HFFc6 (cell line): ENCODE measurements at places on chromosomes 3 and 15. TPM values are rescaled to one million over a fixed set of nuclear protein-coding genes. Genes with fewer than 3 reads are reported as not detected.

DNA sequence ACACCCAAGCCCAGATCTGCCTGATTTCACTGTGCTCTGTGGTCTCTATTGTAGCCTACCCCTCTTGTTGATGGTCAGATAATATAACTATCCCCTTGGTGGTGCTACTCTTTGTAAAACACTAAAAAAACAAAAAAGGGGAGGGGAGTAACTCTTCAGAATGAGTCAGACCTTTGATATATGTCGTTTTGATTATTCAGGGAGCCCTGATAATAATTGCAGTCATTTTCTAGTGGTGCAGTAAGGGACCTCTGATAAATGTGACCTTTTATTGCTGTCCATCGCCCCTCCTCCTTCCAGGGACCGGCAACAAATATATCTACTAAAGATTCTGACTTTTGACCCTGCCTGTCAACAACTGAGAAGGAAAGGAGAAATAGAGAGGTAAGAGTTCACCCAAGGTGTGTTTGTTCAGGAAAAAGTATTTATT lies 45.1 kb upstream of the MAGI1 start:
- H3K27ac ChIP-seq = no peak overlapping the region
- H3K27me3 ChIP-seq = peaks cover 1% of the 10 kb centered on the region; the same call in 1 of the 2 replicates
- no peak for DNase-seq
- peaks cover 17% of the 10 kb centered on the region for H3K4me1 ChIP-seq
- no peaks in the 10 kb centered on the region for H3K36me3 ChIP-seq

GRCh38 chr3:144317961-144318360 lies 346.3 kb downstream of the DIPK2A start:
- no peaks in the 10 kb centered on the region for H3K36me3 ChIP-seq
- no peak overlapping the region for H3K27ac ChIP-seq
- no peak overlapping the region for H3K4me3 ChIP-seq
- DNase-seq = no peak

DNA sequence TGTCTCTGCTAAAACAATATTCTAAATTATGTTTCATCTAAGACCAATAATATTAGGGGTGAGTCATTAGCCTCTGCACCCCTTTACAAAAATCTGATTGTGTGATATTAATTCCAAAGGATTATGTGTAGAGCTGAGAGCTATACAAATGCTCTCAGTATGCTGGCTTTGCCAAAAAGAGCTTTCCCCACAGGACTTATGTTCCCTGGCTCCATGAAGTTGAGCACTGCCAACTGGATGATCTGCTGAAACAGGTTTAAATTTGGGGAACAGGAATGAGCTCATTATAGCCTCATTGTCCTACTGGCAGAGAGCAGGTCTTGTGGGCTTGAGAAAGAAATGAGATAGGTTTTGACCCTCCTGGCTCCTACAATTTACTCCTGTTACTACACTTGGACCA lies 347.8 kb upstream of the LMCD1 start:
- peaks cover 2% of the 10 kb centered on the region; the same call in 1 of the 2 replicates for H3K27me3 ChIP-seq
- no peak for DNase-seq
- no peak overlapping the region for H3K27ac ChIP-seq
- H3K36me3 ChIP-seq = no peaks in the 10 kb centered on the region; the same call in 1 of the 2 replicates

- peaks cover 2% of the 10 kb centered on the region; the same call in 1 of the 2 replicates for H3K27me3 ChIP-seq
- H3K4me3 ChIP-seq = no peak overlapping the region
- H3K27ac ChIP-seq = no peak overlapping the region
- no peaks in the 10 kb centered on the region for H3K36me3 ChIP-seq
Measured at GRCh38 chr15:91970142-91970541, 116.6 kb downstream of the SLCO3A1 start.

- H3K27me3 ChIP-seq = peaks cover 14% of the 10 kb centered on the region
- DNase-seq = no peak
- H3K4me1 ChIP-seq = no peaks in the 10 kb centered on the region
- H3K4me3 ChIP-seq = no peak overlapping the region
Measured at GRCh38 chr15:88681610-88682221, 42.9 kb downstream of the ISG20 start.

DNA sequence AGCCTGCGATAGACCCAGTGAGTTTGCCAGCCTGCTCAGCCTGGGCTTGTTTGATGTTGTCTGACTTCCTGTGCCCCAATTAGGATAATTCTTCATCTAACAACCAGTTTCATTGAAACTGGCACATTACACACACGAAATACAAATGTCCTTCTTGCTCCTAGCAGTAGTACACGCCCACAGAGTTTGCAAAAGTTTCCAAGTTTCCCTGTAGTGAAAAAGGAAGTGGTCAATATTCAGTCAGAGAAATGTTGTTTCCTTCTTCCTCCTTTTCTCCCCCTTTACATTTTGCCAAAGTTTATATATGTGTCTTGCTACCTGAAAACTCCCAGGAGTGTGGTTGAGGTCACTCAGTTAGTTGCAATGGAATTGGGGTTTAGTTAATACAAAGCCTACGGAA lies 58.4 kb upstream of the LRTM1 start:
- no peaks in the 10 kb centered on the region for H3K36me3 ChIP-seq
- no peaks in the 10 kb centered on the region for H3K27me3 ChIP-seq
- DNase-seq = no peak
- no peak overlapping the region for H3K4me3 ChIP-seq
- H3K27ac ChIP-seq = no peak overlapping the region
- peaks cover 28% of the 10 kb centered on the region for H3K4me1 ChIP-seq

- H3K27ac ChIP-seq = peak overlapping the region; percentile 82
- H3K27me3 ChIP-seq = peaks cover 2% of the 10 kb centered on the region
- H3K4me3 ChIP-seq = no peak overlapping the region
Measured at GRCh38 chr15:38898236-38898635, 333.6 kb upstream of the RASGRP1 start.

DNA sequence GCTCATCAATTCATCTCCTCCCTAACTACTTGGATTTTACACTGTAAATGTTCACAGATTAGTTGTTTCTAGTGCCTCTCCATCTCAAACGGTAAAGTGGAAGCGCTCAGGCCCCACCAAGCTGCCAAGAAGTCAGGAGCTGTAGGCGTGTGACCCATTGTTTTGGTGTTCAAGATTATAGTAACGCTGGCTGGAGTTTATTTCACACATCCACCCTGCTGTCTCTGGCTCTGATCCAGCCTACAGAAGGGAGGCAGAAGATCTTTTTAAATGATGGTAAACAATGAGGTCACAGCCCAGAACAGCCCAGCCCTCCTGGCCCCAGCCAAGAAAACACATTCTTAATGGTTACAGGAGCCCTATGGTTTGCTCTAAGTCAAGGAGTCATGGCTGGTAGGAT lies 25.7 kb upstream of the GALNT15 start:
- no peaks in the 10 kb centered on the region; the same call in none of the 2 replicates for H3K27me3 ChIP-seq
- peaks cover 32% of the 10 kb centered on the region for H3K36me3 ChIP-seq
- H3K4me3 ChIP-seq = no peak overlapping the region; the same call in 1 of the 2 replicates
- peak; percentile 25 for DNase-seq

DNA sequence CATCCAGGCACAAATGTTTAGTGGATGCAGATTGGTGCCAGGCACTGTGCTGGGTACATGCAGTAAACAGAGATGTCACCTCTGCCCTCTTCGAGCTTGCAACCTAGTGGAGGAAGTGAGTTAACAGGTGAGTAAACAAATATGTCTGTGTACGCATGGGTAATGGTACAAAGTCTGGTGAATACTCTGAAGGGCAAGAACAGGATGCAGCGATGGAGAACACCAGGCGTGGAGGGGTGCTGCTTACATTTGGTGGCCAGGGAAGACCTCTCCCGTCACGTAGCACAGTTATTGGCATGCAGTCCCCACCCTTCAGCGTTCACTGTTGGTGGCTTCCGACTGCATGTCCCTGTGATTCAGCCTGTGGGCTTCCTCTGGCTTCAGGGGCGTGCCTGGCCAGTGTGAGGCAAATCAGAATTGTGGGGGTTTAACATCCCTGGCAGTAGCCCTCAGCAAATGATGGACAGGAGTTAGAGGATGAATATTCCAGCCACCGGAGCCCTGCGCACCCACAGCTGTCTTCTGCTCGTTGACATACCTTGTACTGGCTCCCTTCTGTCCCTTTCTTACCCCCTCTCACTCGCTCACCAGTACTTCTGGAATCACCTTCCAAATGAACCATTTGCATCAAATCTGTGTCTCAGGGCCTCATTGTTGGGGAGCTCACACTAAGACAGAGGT lies 9.1 kb upstream of the HDAC11 start:
- H3K4me1 ChIP-seq = peaks cover 6% of the 10 kb centered on the region
- peaks cover 32% of the 10 kb centered on the region for H3K27me3 ChIP-seq
- H3K36me3 ChIP-seq = no peaks in the 10 kb centered on the region
- H3K4me3 ChIP-seq = no peak overlapping the region
- H3K27ac ChIP-seq = no peak overlapping the region
- DNase-seq = no peak

- H3K36me3 ChIP-seq = no peaks in the 10 kb centered on the region
- H3K4me3 ChIP-seq = no peak overlapping the region
- peaks cover 8% of the 10 kb centered on the region for H3K4me1 ChIP-seq
- H3K27me3 ChIP-seq = no peaks in the 10 kb centered on the region
- DNase-seq = no peak
- no peak overlapping the region for H3K27ac ChIP-seq
Measured at GRCh38 chr15:39672666-39673065, 91.8 kb downstream of the THBS1 start.

DNA sequence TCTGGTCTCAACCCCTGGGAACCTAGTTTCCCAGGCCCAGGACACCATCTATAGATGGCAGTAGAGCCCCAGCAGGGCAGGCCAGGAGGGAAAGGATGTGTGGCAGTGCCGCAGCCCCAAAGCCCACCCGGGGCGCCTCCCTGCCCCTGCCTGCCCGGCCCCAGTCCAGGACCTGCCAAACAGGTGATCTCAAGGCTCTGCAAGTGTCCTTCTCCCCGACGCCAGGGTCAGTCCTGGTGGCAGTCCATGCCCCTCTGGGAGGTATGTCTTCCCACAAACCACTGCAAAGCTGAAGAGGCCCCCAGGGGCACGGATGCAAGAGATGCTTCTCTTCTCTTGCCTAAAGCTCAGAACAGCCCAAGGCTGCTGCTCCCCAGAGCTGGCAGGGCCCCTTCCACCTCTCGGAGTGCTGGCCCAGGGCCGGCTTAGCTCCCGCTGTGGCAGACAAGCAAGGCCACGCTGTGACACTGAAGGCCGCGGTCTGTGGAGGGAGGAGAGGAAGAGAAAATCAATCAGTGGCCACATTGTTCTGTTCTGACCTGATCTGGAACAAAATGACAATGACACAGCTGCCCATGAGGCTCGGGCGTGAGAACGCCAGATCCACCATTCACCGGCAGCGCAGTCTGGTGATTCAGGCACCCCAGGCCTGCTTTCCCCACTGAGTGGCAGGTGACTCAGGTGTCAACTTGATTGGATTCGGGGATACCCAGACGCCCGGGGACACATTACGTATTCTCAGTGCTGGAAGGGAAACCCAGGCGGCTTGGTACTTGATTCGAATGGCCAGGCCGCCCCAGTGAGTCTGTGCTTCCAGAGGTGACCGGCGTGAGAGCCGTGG lies 34.0 kb downstream of the KLHL25 start:
- no peaks in the 10 kb centered on the region for H3K36me3 ChIP-seq
- H3K4me3 ChIP-seq = no peak overlapping the region
- H3K27ac ChIP-seq = no peak overlapping the region
- DNase-seq = no peak
- H3K4me1 ChIP-seq = peaks cover 14% of the 10 kb centered on the region

- peak overlapping the region; percentile 85 for H3K27ac ChIP-seq
- DNase-seq = no peak
- no peaks in the 10 kb centered on the region for H3K27me3 ChIP-seq
- H3K4me1 ChIP-seq = peaks cover 70% of the 10 kb centered on the region
- H3K4me3 ChIP-seq = no peak overlapping the region
Measured at GRCh38 chr3:58991026-58991425, 58.8 kb downstream of the CFAP20DC start.

DNA sequence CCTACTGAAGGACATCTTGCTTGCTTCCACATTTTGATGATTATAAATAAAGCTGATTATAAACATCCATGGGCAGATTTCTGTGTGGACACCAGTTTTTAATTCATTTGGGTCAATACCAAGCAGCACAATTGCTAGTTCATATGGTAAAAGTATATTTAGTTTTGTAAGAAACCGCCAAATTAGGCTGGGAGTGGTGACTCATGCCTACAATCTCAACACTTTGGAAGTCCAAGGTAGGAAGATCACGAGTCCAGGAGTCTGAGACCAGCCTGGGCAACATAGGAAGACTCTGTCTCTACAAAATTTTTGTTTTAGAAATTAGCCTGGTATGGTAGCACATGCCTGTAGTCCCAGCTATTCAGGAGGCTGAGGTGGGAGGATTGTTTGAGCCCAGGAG lies 52.6 kb upstream of the ABHD2 start:
- no peak overlapping the region for H3K27ac ChIP-seq
- no peaks in the 10 kb centered on the region for H3K36me3 ChIP-seq
- H3K4me1 ChIP-seq = peaks cover 31% of the 10 kb centered on the region
- H3K27me3 ChIP-seq = peaks cover 15% of the 10 kb centered on the region
- no peak overlapping the region for H3K4me3 ChIP-seq

DNA sequence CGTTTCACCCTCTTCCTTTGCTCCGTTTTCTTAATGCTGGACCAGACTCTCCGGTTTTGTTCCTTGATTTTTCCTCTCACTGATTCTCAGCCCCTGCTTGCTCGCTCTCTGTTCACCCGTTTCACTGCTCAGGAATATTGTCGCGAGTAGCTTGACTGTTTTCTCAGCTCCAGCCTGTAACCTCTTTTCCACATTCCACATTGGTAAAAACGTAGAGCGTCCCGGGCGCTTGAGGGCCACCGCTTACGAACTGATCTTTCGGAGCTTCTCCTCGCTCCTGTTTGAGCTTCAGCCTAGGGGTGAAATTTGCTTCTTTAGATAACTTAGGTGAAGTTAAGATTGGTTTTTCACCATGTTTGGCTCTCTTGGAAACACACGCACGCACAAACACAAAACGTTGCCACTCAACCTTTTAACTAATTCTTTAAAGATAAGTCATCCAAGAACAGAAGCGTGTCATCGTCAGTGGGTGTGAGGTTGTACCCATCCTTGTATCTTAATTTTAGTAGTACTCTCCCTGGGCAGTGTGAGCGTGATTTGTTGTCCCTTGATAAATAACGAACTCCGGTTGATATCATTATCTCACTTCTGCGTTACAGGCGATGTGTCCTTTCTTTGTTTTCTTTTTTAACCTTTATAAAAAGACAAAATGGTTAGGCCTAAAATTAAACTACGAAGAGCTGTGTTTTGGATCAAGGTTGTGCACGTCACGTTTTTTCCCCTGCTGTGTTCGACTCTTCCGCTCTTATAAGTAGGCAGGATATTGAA lies 1.0 kb downstream of the PAK2 start:
- peaks cover 35% of the 10 kb centered on the region for H3K4me1 ChIP-seq
- peak overlapping the region; percentile 98 for H3K27ac ChIP-seq
- peaks cover 10% of the 10 kb centered on the region for H3K36me3 ChIP-seq
- no peaks in the 10 kb centered on the region for H3K27me3 ChIP-seq
- DNase-seq = peak; percentile 65

- H3K27ac ChIP-seq = no peak overlapping the region
- no peaks in the 10 kb centered on the region for H3K27me3 ChIP-seq
- no peaks in the 10 kb centered on the region for H3K4me1 ChIP-seq
- no peaks in the 10 kb centered on the region for H3K36me3 ChIP-seq
- DNase-seq = no peak
Measured at GRCh38 chr3:18782191-18782590, 357.1 kb upstream of the SATB1 start.

The CACNA2D2 gene
- 0.09 TPM in 1 of 3 replicates, not detected in the others for total RNA-seq

The CGNL1 gene
- total RNA-seq = 0.10 TPM in 1 of 3 replicates, not detected in the others

The WDR72 gene
- total RNA-seq = not detected in 3 replicates

The ASB14 gene
- total RNA-seq = not detected in 3 replicates

The DPPA2 gene
- total RNA-seq = not detected in 3 replicates
